ENCODE measurements at places on chromosomes 16 and 17. TPM values are rescaled to one million over a fixed set of nuclear protein-coding genes. Genes with fewer than 3 reads are reported as not detected.

Gene TPSD1
- total RNA-seq: not detected

DNA sequence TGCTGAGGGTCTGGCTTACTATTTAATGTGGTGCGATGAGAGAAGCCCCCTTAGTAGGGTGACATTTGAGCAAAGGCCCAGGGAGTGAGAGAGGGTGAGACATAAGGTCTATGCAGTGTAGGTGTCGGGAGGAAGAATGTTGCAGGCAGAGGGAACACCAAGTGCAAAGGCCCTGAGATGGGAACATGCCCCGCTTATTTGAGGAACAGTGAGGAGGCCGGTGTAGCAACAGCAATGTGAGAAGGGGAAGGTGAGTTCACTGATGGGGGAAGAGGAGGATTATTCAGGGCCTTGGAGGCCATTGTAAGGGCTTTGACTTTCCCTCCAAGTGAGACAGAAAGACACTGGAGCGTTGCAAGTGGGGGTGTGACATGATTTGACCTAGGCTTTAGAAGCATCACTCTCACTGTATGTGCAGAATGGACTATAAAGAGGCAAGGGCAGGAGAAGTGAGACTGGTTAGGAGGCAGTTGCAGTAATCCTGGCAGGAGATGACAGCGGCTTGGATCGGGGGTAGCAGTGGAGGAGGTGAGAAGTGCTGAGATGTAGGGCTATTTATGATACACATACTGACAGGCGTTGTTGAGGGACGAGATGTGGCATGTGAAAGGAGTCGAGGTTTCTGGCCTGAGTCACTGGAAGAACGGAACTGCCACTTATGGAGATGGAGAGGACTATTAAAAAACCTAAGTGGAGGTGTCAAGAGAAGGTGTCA, 145.3 kb downstream of the SPECC1 start:
- DNase-seq: no peak

- DNase-seq: no peak
These were observed 19.8 kb downstream of the HOXB1 start for GRCh38 chr17:48510761-48511604.

DNA sequence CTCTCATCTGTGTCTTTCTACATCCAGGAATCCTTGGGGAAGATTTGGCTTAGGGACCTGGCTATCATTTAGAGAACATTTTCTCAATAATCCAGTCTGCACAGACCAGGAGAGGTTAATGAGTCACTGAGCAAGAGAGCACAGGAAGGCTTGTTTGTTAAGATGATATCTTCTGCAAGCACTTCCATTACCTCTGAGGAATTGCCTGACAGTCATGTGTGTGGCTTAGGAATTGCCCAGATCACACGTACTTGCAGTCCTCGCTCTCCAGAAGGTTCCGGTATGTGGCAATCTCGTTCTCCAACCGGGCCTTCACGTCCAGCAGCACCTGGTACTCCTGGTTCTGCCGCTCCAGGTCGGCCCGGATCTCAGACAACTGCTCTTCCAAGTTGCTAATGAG, 3.3 kb downstream of the KRT37 start:
- no peak for DNase-seq

Gene CSH1
- total RNA-seq: not detected

Gene LRRC37A
- total RNA-seq: 0.53 TPM

- DNase-seq: no peak
These were observed 41.1 kb downstream of the C16orf78 start for GRCh38 chr16:49414671-49415070.

DNA sequence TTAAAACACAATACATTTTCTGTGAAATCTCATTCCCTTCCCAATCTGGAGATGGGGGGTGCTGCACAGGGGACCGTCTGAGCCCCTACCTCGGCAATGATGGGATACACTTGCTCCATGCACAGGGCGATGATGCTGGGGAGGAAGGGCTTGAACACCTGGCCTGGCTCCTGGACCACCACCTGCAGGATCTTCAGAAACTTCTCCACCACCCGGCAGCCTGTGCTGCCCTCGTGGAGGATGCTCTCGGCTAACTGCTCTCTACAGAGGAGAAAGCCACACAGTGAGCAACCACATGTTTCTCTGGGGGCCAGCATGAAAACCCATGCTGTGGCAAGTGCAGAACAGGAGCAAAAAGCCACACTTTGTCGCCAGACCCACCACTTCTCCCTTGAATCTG, 42.4 kb upstream of the GSG1L start:
- no peak for DNase-seq
